Thoracic aorta (tissue), 2 donors: ENCODE measurements at places on chromosomes 1 and 21.

DNA sequence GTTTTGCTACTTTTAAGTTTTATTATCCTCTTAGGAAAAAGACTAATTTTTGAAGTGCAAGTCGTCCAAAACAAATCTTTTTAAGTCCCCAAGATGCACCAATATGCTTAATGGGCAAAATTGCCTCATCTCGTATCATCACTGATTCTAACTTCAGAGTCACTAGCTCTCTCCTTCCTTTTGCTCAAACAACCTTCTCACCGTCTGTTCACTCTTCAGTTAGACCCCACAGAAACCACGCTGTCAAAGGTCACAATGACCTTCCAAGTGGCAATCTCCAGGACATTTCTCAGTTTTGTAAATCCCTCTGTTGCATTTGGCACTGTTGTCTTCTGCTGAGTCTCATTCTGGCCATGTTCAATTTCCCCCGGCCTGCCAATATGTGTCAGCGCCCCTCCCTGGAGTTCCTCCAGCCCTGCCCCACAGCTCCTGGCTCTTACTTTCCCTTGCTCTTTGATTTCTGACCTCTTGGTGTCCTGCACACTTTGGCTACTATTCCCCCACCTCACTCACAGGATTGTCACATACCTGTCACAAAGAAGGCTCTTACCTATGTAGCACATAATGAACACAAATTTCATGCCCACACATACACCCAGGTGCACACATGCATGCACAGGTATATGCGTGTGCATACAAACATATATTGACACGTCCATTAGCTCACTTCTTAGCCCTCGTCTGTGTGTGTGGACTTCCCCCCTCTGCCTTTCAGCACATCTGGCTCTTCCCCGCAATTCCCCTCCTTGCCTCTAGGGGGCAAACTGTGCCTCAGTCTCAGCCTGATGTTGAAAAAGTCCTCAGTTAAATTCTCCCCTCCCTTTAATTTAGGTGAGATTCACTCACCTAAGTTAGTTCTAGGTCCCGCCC is 354.0 kb upstream of the DUSP10 start:
- no peak overlapping the region for H3K27ac ChIP-seq
- no peaks in the 10 kb centered on the region for H3K4me1 ChIP-seq
- H3K4me3 ChIP-seq: no peak overlapping the region
- DNase-seq: no peak
- no peaks in the 10 kb centered on the region for H3K27me3 ChIP-seq

- no peak for DNase-seq
- H3K4me3 ChIP-seq: no peak overlapping the region
- no peak overlapping the region for H3K27ac ChIP-seq
- peaks cover 22% of the 10 kb centered on the region for H3K4me1 ChIP-seq
Observed at GRCh38 chr1:32878637-32879041, 7.7 kb upstream of the HPCA start.

DNA sequence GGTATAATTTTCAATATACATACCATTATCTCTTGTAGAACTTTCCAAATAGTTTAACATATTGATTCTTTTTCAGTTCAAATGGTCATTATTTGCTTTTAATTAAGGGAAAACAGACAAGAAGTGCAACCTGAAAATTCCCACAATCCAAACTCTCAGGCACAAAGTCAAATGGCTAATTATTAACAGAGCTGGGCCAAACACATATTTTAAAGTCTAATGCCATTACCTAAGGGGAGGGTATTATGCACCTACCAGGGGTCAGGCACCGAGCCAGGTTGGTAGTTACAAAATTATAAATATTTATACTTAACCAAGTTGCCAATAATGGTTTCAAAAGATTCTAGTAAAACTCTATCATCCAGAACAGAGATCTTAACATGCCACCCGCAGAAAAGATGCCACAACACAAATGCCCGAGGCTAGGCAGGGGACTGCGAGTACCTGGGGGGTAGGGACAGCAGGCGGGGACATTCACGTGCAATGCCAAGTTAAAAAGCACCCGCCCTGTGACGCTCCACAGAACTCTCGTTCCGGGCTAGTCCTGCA is 15.0 kb downstream of the LBR start:
- H3K27ac ChIP-seq: no peak overlapping the region
- no peaks in the 10 kb centered on the region for H3K4me1 ChIP-seq
- no peaks in the 10 kb centered on the region for H3K27me3 ChIP-seq
- peaks cover 54% of the 10 kb centered on the region for H3K36me3 ChIP-seq
- no peak for DNase-seq
- no peak overlapping the region for H3K4me3 ChIP-seq

DNA sequence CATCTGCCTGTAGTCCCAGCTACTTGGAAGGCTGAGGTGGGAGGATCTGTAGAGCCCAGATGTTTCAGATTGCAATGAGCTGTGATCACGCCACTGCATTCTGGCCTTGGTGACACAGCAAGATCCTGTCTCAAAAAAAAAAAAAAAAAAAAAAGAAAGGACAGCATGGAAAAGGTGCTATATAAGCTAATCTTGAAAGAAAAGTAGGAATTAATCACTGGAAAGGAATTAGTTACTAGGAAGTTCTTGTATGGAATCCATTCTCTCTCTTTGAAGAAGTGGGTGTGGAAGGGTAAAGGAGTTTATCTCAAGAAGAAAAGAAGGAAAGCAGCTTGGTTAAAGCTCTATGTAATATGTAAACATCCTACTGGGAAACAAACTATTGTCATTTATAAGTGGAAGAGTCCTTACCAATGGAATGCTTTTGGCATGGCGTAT is 339.2 kb downstream of the DPYD start:
- no peak for DNase-seq
- no peaks in the 10 kb centered on the region for H3K27me3 ChIP-seq
- H3K4me1 ChIP-seq: no peaks in the 10 kb centered on the region
- no peak overlapping the region for H3K27ac ChIP-seq
- H3K36me3 ChIP-seq: no peaks in the 10 kb centered on the region
- no peak overlapping the region for H3K4me3 ChIP-seq

DNA sequence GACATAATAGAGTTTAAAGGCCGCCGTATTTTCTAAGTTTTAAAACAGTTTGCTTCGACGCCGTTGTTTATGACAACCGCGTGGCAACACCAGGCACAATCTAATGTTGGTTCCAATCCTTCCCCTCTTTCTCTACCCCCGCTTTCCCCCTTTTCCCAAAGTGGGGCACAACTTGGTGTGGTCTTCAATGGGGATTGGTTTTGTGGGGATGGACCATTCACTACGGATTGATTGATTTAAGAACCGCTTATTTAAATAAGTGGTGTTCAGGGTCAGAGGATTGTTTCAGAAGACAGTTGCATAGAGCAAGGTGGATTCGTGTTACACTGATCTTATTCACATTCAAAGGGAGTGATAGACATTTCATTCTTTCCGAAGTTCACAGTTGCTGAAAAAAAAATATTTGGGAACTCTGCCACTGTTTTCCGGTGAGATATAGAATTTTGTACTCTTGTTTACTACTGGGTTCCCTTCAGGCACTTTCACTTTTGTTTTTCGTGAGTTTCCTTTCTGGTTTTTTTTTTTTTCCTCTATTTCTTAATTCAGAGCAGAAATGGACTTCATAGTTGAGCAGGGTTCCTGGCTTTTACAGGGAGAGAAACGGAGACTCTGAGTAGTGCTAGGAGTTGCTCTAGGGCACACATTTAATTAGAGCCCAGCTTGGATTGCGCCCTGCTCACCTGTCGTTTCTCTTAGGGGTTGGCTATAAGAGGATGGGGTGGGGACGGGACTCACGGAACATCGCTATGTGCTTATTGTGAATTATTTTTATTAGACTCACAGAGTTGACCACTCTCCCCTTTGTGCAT is 79.6 kb upstream of the AK4 start:
- no peaks in the 10 kb centered on the region for H3K27me3 ChIP-seq
- H3K4me1 ChIP-seq: peaks cover 31% of the 10 kb centered on the region
- H3K4me3 ChIP-seq: peak overlapping the region; percentile 83

DNA sequence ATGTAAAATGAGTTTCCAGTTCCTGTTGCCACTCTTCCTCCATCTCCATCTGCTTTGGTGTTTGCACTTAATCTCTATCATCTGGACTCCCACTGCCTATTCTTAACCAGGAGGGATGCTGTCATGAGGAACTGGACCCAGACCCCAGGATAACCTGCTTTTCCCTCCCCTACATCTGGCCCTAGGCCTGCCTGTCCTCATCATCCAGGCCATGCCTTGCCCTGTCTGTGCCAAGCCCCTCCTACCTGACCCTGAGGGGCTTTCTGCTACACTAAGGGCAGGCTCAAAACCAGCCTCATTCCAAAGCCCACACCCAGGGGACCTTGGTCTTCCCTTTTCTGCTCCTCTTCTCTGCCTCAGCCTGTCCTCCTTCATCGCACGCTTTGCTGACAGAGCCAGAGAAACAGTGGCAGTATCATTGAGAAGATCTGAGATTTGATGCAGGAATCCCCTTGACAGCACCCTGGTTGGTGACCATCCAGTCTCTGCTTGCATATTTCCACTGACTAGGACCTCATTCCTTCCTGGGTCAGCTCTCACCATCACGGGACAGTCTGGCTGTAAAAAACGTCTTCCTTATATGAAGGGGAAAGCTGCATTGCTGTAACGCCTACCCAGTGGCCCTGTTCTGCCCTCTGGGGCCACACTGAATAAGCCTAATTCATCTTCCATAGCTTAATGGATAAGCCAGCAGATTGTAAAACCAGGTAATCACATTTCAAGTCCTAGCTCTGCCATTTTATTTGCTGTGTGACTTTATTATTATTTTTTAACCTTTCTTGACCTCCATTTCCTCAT is 38.8 kb downstream of the PLXNA2 start:
- no peaks in the 10 kb centered on the region for H3K27me3 ChIP-seq
- H3K27ac ChIP-seq: peak overlapping the region; percentile 82
- H3K4me1 ChIP-seq: peaks cover 88% of the 10 kb centered on the region
- no peak for DNase-seq
- no peak overlapping the region for H3K4me3 ChIP-seq

DNA sequence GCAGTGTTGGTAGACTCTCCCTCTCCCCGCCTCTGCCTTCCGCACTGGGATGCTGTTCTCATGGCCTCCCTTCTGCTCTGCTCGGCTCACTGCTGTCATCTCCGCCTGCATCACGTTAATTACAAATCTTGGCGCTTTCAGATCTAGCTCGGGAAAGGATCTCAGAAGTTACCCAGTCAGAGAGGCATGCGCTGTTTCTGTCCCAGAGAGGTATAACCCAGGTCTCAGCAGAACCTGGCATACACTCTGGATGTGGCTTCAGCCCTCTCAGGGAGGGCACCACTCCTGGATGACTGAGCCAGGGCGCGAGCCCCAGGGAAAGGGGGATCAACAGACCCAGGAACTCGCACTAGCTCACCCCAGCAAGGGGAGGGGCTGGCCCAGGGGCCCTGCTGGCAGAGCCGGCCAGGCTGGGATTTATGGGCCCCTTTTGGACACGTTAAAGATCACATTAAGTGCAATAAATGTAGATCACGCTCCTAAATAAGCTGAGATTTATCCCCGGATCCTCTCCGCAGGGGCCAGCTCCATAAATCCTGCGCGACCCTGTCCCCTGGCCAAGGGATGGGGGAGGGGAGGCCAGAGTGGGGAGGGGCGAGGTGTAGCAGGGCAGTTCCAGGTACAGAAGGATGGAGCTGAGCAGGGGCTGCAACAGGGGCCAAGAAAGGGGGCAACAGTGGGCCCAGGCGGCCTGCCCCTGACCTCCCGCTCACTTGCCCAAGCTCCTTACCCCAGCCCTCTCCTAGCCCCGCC is 101.3 kb upstream of the ZBTB40 start:
- H3K4me1 ChIP-seq: no peaks in the 10 kb centered on the region
- DNase-seq: no peak
- H3K27ac ChIP-seq: no peak overlapping the region
- no peaks in the 10 kb centered on the region for H3K36me3 ChIP-seq
- peaks cover 3% of the 10 kb centered on the region for H3K27me3 ChIP-seq
- H3K4me3 ChIP-seq: no peak overlapping the region

DNA sequence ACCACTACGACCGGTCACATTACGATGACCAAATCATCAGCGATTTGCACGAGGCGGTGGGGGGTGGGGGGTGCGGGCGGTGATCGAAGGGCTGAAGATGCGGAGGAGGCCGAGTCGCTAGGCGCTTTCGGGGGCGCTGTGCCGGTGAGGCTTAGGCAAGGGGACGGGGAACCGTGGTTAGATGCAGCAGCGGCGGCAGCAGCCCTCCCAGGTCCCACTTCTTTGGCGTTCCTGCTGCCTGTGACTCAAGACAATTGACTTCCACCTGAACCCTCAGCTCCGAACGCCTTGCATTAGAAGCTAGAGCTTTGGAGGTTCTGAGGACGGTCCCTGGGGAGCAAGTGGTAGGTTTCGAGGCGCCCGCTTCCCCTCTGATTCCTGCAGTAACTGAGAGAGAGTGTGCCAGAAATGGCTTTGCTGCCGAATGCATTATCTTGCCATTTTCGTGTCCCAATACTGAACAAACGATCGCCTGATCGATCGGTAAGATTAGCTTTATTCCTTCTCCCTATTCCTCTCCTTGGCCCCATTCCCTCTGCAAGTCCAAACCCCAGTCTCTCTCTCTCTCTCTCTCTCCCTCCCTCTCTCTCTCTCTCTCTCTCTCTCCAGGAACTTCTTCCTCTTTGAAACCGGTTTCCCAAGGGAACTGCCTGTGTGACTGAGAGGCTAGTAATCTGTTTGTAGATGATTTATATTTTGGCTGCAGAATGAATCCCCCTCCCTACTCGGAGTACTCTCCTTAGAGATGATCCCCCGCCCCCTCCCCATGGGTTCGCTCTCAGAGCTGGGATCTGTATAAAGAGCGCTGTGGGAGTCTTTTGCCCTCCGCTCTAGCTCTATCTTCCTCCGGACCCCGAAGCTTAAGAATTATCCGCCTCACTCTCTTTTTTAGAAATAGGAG is 735 bp upstream of the BRINP3 start:
- H3K4me3 ChIP-seq: peak overlapping the region; percentile 52
- no peaks in the 10 kb centered on the region for H3K4me1 ChIP-seq
- no peaks in the 10 kb centered on the region for H3K36me3 ChIP-seq
- H3K27me3 ChIP-seq: no peaks in the 10 kb centered on the region
- H3K27ac ChIP-seq: no peak overlapping the region

- DNase-seq: no peak
- no peak overlapping the region for H3K27ac ChIP-seq
- H3K27me3 ChIP-seq: no peaks in the 10 kb centered on the region
Observed at GRCh38 chr1:199616947-199617346, 410.6 kb upstream of the NR5A2 start.

- no peak overlapping the region for H3K4me3 ChIP-seq
- DNase-seq: no peak
- H3K4me1 ChIP-seq: no peaks in the 10 kb centered on the region
- H3K36me3 ChIP-seq: no peaks in the 10 kb centered on the region
Observed at GRCh38 chr1:65009724-65010420, 43.5 kb upstream of the JAK1 start.

DNA sequence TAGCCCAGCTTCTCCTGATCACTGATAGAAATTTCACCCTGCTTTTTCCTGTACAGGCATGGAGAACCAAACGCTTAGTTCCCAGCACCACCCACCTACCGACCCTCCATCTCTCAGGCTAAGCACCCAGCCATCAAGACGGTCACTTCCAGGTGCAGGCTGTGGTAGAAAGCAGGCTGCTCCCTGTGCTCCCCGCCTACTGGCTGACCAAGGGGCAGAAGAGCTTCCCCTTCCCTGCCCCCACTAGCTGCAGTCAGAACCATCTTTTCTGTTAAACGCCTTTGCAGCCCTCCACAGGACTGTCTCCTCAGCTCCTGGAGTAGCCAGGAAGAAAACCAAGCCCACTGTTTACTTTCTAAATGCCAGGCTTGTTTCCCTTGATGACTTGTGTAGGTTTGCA is 23.0 kb downstream of the SPATA46 start:
- no peak overlapping the region for H3K27ac ChIP-seq
- H3K36me3 ChIP-seq: no peaks in the 10 kb centered on the region
- H3K27me3 ChIP-seq: no peaks in the 10 kb centered on the region
- no peaks in the 10 kb centered on the region for H3K4me1 ChIP-seq
- H3K4me3 ChIP-seq: no peak overlapping the region
